ENCODE measurements at places on chromosomes 1 and 21. TPM values are rescaled to one million over a fixed set of nuclear protein-coding genes. Genes with fewer than 3 reads are reported as not detected.

The KRTAP11-1 gene
- not detected for total RNA-seq

DNA sequence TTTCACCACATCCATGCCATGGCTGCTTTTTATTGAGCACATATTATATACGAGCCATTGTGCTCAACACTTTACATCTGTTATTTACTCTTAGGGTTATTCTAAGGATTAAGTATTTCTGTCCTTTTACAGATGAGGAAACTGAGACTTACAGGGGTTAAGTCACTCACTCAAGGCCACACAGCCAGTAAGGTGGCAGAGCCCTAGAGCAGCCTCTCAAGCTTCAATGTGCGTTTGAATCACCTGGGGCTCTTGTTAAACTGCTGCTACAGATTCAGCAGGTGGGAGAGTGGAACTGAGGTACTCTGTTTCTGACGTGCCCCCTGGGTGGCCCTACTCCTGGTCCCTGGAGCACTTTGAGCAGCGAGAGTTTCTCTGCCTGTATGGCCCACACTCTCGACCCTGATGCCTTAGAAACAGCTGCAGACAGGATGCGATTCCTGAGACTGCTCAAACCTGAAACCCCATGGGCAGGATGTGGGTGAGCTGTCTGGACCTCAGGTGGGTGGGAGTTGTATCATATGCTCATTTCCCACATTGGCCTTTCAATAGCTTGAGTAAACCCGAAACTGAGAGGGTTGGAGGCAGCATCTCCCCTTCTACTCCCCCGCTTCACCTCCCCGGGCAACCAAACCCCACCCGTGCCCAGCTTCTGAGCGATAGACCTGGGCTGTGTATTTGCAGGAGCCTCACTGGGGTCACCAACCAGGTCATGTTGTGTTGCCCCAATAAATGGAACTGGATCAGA is 59.3 kb downstream of the MAN1C1 start:
- H3K4me3 ChIP-seq: no peak overlapping the region
- no peak overlapping the region for H3K27ac ChIP-seq
- peaks cover 20% of the 10 kb centered on the region for H3K27me3 ChIP-seq
- peaks cover 12% of the 10 kb centered on the region for H3K4me1 ChIP-seq
- peak; percentile 33 for DNase-seq
- peaks cover 10% of the 10 kb centered on the region for H3K36me3 ChIP-seq

The GPR52 gene
- 1.0 TPM for total RNA-seq

GRCh38 chr1:98267423-98267822 is 346.6 kb upstream of the DPYD start:
- H3K4me1 ChIP-seq: peaks cover 19% of the 10 kb centered on the region
- no peak overlapping the region for H3K4me3 ChIP-seq
- H3K36me3 ChIP-seq: no peaks in the 10 kb centered on the region
- H3K27ac ChIP-seq: no peak overlapping the region
- DNase-seq: no peak
